ENCODE measurements at places on chromosomes 3 and 15.

- no peak for DNase-seq
Observed at GRCh38 chr3:143298886-143299535, 179.4 kb downstream of the CHST2 start.

GRCh38 chr3:137110392-137110996 lies 152.7 kb downstream of the IL20RB start:
- DNase-seq: no peak

GRCh38 chr3:179046497-179047353 lies 24.9 kb downstream of the ZMAT3 start:
- no peak for DNase-seq

GRCh38 chr3:4994823-4995499 lies 15.7 kb downstream of the BHLHE40 start:
- DNase-seq: no peak

DNA sequence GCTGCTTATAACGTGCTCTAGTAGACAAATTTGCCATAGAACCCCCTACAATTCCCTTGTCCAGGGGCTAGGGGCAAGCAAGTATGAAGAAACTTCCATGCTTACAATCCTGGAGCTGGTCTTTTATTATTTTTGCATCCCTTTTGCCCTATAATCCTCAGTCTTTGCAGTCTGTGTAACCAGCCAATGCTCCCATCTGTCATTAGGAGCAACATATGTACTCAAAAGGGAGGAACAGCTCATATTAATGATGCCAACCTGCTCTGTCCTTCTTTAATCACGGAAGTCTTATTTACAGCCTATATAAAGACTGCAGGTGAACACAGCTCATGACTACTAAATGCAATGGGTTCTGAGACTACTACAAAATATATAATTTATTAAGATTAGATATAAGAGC lies 263.3 kb downstream of the ZIC1 start:
- no peak for DNase-seq

Measured in WTC11 (cell line).